ENCODE measurements at places on chromosomes 5 and 9.

GRCh38 chr5:73437101-73437776 lies 11.3 kb downstream of the FOXD1 start:
- DNase-seq: no peak

DNA sequence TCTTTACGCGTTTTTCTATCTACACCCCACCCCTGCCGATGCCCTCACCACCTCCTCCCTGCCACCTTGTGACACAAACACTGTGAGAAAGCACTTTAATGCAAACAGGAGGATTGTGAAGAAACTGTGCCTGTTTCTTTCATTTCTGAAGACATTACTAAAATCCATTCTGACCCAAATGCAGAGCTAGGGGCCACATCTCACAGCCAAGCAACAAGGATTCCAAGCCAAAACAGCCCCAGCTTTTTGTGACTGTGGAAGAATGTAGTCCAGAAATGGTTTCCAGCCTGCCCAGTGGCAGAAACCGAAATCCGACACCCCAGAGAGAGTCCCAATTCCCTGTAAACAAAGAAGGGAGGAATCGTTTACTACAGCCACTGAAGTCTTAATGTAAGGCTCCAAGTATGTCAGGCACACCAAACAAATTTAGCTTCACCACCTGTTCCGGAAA lies 190.9 kb downstream of the TTC39B start:
- no peak for DNase-seq

DNA sequence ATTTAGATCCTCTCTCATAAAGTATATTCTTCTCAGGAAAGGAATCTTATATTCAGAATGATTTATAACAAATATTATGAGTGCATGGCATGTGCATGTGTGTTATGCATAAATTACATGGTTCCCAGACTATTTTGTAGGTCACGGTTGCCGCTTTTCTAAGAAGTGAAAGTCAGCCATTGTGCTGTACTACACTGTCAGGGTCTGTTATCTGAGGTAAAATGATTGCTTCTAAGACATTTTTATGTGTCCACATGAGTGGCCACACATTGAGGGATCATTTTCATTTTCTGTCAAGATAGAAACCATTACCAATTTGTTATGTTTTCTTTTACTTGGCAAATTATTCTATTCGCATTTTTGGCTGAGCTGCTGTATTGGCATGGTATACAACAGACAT lies 210.8 kb downstream of the CWC27 start:
- no peak for DNase-seq

- DNase-seq: no peak
Measured at GRCh38 chr9:79537838-79538237, 33.9 kb upstream of the TLE4 start.

- DNase-seq: no peak
Measured at GRCh38 chr5:135217669-135218485, 181.2 kb downstream of the MACROH2A1 start.

DNA sequence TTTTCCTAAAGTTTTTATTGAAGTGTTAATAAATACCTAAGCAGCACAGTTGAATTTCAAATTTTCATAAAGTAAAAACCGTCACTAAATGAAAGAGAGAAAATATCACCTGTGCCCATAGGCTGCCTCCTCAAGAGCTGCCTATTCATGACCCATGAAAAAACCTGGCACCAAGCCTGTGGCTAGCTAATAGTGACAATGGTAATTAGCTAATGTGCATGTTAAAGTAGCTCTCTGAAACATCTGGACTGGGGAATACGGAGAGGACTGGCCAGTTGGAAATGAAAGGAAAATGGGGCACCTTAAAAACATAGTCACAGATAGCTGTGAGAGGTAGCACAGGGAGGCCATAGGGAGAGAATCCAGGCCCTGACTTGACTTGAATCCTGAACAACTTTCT lies 5.4 kb upstream of the GNE start:
- peak; percentile 15 for DNase-seq

- DNase-seq: peak; percentile 45
Measured at GRCh38 chr9:113918697-113919350, 42.7 kb downstream of the ZNF618 start.

- no peak for DNase-seq
Measured at GRCh38 chr9:23728736-23729135, 97.3 kb downstream of the ELAVL2 start.

DNA sequence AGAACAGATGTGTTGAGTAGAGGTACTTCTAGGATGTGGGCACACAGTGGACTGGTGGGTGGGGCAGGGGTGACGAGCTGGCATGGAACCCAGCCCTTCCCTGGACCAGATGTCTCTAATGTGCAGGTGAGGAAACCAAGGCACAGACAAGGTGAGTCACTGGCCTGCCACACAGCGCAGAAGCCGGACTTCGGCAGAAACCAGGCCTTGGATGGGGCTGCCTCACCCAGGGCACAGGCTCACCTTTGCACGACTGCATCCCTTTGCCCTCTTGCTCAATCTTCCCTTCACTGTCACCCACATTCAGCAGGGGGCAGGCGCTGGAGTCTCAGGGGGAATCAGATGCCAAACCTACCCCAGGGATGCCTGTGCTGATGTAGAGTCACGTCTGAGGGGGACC lies 65.4 kb upstream of the LMX1B start:
- no peak for DNase-seq

DNA sequence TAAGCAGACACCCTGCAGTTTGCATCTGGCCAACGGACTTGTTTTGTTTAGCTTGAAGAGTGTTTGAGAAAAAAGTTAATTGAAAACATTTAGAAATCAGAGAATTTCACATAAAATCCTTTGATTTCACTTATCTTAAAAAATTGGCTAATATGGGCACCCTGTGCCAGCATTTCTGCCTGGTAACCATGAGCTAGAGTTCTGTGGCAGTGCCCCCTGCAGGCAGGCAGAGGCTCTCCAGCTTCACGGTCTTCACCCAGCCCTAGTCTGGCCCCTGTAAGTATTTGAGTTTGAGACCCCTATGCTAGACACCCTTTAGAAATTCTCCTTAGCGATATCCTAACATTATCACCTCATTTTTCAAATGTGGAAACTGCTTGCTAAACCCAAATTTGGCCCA lies 18.8 kb upstream of the FANCC start:
- peak; percentile 17 for DNase-seq

DNA sequence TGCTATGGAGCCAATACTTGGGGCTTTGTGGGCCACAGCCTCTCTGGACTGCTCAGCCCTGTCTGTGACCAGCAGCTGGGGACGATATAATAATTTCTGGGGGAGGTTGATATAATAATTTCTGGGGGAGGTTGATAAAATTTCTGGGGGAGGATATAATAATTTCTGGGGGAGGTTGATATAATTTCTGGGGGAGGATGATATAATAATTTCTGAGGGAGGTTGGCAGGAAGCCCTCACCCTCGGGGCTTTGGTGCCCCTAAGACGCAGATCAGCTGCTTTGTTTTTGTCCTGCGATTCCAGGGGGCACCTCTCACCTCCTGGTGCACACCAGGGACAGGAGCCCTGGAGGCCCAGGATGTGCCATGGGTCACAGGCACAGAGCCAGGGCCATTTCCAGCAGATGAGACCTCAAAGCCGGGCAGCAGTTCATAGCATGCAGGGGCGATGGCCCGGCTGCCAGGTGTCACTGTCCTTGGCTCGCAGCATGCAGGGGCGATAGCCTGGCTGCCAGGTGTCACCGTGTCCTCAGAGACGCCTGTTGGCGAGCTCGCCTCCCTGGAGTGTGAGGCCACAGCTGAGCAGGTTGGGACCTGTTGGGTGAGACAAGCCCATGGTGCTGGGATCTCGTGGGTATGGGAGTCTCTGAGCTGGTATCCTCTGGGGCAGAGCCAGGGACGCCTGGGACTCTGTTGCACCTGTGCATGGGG lies 3.8 kb upstream of the TOR4A start:
- DNase-seq: no peak
